ENCODE measurements at places on chromosomes 11 and 22.

- no peak for DNase-seq
Observed at GRCh38 chr11:30535818-30536217, 50.3 kb downstream of the MPPED2 start.

- peak; percentile 81 for DNase-seq
Observed at GRCh38 chr11:47186700-47187695, 764 bp upstream of the PACSIN3 start.

- peak; percentile 85 for DNase-seq
Observed at GRCh38 chr11:112082729-112083128, 3.8 kb downstream of the TIMM8B start.

DNA sequence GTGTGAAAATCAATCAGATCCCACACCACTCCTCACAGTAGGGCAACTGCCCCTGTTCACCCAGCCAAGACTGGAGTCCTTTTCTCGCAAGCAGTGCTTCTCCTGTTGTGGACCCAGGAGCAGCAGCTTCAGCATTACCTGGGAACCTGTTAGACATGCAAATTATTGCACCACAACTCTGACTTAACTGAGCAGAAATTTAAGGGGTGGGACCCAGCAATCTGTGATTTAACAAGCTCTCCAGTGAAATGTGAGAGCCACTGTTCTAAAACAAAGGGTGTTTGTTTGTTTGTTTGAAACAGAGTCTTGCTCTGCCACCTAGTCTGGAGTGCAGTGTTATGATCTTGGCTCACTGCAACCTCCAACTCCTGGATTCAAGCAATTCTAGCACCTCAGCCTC is 591.4 kb downstream of the SOX6 start:
- DNase-seq, result no peak

DNA sequence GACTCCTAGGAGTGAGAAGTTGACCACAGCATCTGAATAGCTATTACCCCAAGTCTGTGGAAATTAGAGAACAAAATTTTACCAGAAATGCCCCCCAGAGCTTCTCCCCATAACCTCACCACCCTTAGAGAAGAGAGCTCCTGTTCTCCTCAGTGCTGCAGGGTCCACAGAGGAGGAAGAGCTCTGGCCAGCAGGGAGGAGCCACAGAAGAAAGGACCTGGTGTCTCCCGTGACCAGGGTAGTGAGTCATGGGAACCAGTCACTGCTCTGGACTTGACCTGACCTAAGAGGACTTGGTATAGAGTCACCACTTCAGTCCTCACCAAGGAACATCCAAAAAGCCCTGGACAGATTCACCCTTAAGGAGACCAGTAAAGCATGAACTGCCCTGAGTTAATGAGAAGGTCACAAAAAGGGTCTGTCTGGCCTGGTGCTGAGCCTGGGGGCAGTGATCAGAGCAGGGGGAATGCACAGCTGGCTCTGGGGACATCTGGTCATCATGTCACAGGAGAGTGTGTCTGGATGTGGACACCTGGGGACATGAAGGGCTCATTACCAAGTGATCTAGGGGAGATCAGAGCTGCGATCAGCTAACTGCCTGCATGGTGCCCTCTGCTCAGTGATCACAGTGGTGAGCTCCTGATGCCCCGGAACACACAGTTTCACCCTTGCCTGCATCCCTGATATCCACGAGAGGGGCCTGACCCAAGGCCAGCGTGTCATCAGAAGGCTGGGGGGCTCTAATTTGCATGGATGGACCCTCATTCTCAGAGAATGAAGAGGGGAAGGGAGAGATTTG is 103.3 kb upstream of the TOP3B start:
- peak; percentile 19 for DNase-seq

- no peak for DNase-seq
Observed at GRCh38 chr22:43882122-43882767, 9.6 kb downstream of the PNPLA5 start.

GRCh38 chr11:55658031-55658573 is 3.9 kb upstream of the OR4C6 start:
- no peak for DNase-seq

GRCh38 chr11:25565846-25566245 is 766.1 kb upstream of the ANO3 start:
- no peak for DNase-seq

GRCh38 chr11:118171269-118172062 is 5.0 kb downstream of the SCN2B start:
- DNase-seq, result peak; percentile 54

GRCh38 chr11:16780146-16780545 is 41.7 kb downstream of the C11orf58 start:
- no peak for DNase-seq

GRCh38 chr11:26976389-26976788 is 17.5 kb upstream of the FIBIN start:
- no peak for DNase-seq

DNA sequence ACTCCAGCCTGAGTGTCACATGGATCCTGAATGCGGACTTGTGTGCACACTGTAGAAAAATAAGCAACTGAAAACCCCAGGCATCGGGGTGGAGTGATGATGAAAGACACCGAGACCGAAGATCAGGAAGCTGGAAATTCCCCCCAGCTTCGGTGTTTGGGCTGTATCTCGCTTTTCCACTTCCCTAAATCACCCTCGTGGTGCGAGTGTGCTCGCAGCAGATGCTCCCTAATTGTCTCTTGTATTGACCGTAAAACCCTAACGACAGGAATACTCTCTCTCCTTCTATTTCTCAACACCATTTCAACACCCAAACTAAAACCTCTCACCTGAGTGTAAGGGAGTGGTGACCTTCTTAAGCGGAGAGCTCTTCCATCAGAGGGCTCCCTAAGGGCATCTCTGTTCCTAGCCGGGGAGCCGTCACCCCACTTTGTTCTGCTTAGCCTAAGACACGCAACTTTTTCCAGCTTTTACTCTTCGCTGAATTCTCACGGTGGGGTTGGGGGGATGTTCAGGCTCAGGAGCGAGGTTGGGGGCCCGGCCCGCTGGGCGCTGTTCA is 635 bp upstream of the GRK3 start:
- DNase-seq, result no peak

DNA sequence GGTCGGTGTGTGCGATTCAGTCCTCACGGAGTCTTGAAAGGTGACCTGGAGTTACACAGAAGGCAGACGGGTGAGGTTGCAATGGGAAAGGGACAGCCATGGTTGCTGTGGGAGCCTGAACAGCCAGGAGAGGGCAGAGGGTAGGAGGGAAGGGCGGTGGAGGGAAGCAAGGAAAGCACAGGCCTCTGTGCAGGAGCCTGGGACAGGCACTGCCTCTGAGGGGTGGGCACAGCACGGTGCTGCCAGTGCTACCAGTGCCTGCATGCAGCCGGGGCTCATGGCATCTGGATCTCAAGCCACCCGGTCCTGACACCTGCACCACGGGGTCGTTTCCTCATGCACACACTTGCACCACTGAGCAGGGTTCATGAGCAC is 401.0 kb downstream of the TBC1D22A start:
- no peak for DNase-seq

- DNase-seq, result no peak
Observed at GRCh38 chr22:46428171-46428570, 92.7 kb downstream of the TRMU start.

DNA sequence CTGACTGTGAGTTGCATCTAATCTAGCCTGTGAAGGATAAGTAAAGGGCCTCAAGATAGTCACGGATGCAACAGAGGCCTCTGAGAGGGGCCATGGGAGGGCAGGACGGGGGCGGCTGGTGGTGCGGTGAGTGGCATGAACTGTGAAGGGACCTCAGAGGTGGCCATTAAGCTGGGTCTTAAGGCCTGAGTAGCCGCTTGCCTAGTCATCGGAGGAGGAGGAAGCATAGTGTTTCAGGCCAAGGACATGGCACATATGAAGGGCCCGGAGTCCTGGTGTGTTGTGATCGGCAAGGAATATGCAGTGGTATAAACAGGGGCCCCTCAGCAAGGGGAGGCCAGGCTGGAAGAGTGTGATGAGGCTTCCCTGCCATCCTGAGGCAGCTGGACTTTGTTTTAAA is 51.8 kb downstream of the TRIOBP start:
- DNase-seq, result no peak

GRCh38 chr11:123202155-123203151 is 7.4 kb upstream of the CLMP start:
- no peak for DNase-seq

DNA sequence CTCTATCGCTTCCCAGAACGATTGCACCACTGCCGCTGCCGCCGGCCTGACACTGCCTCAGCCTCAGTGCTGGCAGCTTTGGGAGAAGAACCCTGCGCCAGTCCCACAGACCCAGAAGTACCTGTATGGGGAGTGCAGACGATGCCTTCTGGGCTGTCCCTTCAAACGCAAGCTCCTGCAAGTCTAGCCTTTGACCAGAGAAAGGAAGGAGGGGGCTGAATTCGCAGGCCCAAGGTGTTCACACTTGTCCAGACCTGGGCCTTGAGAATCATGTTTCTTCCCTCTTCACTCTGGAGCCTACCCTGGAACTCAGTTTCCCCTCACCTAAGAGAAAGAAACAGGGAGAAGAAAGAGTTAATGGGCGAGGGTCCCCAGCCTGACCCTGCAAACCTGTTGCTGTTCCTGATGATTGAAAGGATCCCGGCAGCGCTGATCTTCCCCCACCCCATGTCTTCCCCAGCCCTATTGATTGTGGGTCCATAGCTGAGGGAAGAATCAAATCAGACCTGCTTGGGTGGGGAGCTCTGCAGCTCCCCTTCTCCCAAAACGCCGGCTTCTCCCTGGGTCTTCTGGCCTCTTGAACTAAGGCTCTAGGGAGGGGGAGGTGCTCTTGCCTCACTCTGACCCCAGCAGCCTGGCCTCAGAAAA is 786 bp upstream of the MCAM start:
- no peak for DNase-seq

- no peak for DNase-seq
Observed at GRCh38 chr11:113481226-113481625, 6.0 kb upstream of the DRD2 start.
